Left kidney (tissue), 8 donors: ENCODE measurements at places on chromosomes 16 and 17.

GRCh38 chr16:11679250-11679649 lies 11.0 kb downstream of the SNN start:
- DNase-seq: no peak

GRCh38 chr16:18800775-18801144 lies 589 bp downstream of the ARL6IP1 start:
- DNase-seq: peak; percentile 18

- DNase-seq: no peak
These were observed 31.5 kb downstream of the LMF1 start for GRCh38 chr16:939311-939710.

DNA sequence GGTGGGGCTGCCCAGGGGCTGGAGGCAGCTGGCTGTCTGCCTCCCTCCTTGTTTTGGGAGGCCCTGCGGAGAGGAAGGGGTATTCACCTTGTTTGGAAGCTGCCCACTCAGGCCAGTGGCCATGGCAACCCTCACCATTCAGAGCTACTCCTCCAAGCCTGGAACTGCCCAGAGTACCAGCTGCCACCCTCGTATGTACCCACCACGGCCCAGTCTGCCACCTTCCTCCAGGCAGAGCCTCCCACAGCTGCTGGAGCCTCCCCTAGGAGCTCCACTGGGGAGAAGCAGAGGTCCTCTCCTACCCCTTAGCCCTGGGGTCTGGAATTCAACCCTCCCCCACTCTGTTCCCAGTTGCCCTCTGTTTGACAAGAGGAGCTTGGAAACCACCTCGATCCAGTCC lies 90.7 kb downstream of the AXIN2 start:
- DNase-seq: no peak

GRCh38 chr16:46789499-46790414 lies 41.2 kb downstream of the C16orf87 start:
- DNase-seq: peak; percentile 42

DNA sequence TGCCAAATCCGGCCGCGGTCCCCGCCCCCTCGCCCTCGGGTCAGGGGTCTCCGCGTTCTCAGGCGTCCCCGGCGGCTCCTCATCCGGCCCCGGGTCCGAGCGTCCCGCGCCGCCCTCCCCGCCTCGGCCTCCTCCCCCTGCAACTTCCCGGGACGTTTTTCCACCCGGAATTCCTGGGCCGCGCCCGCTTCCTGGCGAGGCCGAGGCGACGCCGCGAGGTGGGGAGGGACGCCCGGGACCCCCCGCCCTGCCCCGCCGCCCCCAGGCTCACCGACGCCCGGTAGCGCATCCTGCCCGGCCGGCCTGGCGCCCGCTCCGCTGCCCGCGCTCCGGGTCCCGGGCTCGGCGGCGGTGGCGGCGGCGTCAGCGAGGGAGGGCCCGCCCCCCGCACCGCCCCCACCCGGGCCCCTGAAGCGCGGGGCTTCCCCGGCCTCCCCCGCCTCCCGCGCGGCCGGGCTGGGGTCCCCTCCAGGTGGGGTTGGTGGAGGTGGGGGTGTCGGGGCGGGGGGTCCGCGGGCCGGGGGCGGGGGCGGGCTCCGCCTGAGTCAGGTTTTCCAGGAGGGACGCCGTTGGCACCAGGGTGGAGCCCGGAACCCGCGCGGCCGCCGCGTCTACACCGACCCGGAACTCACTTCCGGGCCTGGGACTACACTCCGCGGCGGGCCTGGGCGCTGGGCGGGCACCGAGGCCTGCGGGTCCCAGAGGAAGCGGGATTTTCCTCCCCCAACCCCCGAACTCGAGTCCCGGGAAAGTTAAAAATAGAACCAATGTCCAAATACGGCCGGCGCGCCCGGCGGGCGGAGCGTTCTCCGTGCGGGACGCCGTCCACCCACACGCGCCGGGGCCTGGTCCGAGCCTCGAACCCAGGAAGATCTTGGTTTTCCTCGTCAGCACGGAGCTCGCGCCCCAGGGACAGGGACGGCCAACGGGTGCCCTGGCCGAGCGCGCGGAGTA lies 6.8 kb downstream of the MYO1C start:
- no peak for DNase-seq

DNA sequence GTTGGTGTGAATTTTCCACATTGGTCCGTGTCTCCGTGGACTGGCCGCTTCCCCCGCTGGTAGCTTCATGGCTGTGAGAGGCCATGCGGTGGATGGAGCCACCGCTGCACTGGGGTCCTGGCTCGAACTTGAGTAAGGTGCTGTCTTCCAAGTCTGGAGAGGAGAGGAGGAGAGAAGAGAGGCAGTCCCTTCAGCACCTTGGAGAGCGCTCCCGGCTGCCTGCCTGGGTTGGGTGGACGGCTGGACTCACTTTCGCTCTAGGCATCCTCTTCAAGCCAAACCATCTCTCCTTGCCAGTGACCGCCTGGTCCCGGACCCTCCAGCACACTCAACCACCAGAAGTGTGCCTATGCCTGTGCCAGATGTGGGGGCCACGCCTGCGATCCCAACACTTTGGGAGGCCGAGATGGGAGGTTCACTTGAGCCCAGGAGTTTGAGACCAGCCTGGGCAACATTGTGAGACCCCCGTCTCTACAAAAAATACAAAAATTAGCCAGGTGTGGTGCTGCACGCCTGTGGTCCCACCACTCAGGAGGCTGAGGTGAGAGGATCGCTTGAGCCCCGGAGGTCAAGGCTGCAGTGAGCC lies 6.2 kb downstream of the JPH3 start:
- DNase-seq: peak; percentile 79

GRCh38 chr16:73161977-73162376 lies 114.0 kb upstream of the ZFHX3 start:
- DNase-seq: no peak

DNA sequence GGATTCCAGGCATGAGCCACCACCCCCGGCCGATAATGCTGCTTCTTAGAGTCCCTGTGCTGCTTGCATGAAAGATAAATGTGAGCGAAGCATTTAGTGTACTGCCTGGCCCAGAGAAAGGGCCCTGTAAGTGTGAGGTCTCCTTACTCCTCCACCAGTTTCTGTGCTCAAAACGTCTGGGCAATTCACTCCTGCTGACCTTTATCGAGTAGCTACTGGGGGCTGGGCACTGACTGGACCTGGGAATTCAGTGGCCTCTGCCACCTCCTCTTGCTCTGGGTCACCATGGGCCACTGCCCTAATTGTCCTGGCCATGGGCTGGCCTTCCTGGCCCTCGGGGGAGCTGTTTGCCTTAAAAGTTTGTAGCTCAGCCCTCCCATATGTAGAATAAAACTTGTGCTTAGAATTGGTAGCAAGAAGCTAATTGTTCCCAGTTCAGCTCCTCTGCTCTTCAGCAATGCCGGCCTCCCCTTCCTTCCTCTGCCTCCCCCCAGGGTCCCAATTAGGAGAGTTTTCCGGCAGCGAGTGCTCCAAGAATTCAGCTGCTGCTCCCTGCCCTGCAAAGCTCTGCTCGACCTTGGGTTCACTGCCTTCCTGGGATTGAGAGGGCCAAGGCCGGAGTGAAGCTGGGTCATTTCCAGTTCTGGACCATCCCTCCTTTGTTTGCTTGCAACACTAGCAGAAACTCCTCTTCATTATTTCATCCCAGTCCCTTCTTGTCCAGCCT lies 98.9 kb upstream of the CDC42EP4 start:
- DNase-seq: no peak

DNA sequence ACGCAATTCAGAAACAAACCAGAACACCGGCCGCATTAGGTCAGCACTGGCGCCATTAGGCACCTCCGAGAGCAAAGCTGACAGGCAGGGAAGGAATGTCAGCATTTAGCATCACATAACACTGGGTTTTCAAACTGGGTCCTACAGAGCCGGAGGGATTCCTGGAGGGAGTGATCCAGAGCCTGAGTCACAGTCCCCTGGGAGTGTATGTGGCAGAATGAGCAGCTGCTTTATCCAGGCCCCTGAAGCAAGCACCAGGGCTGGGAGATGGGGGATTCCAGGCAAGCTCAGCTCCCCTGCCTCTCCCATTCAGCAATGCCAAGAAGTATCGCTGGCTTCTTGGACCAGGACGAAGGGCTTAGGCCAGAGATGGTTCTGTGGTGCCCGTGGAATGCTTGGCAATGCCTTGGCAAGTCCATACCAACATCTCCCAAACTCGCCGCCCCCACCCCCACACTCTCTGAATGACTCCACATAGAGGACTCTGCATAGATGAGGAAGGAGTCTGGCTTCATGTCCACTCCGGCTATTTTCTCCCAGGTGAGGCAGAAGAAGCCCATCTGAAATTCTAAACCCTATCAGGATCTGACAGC lies 20.4 kb downstream of the GAS7 start:
- DNase-seq: no peak

DNA sequence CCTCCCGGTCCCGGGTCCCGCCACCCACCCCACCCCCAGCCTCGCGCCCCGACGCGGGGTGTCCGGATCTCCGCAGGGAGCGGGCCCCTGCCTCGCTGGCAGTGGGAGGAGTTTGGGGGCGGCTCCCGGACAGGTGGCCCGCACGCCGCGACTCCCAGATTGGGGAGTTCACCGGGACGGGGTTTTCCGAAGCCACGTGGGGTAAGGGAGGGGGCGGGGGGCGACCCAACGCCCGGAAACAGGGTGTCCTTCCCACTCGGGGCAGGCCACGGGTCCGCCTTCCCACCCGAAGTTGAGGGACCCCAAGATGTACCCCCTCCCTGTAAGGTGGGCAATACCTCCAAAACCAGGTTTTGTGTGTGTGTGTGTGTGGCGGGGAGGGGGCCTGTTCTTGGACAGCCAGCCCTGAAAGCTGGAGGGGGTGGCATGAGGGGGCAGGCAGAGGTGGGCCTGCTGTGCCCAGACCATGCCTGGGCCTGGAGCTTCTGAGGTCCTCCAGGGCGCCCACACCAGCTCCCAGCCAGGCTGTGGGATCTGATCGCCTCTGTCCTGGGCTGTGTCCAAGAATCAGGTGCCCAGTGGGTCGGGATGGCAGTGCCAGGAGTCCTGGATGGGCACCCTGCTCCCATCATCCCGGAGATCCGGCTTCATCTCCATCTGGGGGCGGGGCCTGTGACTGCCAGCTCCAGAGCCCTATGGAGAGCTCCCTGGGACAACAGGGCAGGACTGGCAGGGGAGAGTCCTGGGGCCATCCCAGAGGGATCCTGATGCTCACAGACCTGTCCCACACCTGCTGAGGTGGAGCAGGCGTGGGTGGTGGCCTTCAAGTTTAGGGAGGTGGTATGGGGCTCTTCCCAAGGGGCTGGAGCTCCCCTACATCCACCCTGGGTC lies 767 bp downstream of the SYNGR2 start:
- no peak for DNase-seq

DNA sequence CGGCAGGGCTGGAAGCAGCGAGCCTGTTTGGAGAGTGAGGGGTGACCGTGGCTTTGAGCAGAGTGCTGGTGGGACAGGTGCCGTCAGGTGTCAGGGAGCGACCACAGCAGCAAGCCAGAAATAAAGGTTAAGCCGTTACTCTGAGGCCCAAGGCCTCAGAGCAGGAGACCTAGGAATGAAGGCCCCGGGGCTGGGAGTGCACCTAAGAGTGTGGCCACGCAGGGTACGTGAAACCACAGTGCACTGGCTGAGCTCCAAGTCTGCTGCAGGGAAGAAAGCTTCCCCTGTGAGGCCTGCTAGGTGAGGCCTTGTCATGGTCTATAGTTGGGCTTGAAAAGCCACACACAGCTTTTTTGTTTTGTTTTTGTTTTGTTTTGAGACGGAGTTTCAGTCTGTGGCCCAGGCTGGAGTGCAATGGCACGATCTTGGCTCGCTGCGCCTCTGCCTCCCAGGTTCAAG lies 8.7 kb downstream of the CLUAP1 start:
- no peak for DNase-seq

GRCh38 chr17:66975614-66976378 lies 11.3 kb downstream of the CACNG4 start:
- DNase-seq: no peak

DNA sequence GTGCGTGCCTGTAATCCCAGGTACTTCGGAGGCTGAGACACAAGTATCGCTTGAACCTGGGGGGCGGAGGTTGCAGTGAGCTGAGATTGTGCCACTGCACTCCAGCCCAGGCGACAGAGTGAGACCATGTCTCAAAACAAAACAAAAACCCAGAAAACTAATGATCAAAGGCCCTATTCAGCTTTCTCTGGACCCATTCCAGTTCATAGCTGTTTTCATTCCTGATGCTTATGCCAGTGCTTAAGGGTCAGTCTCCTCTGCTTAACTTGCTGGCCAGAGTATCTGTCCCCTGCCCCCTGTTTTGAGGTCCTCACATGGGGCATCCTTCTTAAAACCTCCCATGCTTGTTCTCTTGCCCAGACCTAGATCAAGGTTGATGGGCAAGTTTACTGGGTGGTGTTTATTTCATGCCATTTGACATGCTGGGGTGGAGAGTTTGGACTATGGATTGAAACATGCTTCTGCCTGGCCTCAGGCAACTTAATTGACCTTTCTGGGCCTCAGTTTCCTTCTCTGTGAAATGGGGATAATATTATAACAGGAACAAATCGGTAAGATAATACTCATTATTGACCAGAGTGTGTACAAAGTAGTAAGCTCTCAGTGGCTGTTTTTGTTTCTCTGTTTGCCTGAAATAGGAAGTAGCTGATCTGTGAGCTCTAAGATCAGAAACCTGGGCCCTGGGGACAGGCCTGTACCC lies 369.8 kb downstream of the CPPED1 start:
- no peak for DNase-seq

- DNase-seq: no peak
These were observed 5.0 kb upstream of the SNAI3 start for GRCh38 chr16:88691129-88691813.

DNA sequence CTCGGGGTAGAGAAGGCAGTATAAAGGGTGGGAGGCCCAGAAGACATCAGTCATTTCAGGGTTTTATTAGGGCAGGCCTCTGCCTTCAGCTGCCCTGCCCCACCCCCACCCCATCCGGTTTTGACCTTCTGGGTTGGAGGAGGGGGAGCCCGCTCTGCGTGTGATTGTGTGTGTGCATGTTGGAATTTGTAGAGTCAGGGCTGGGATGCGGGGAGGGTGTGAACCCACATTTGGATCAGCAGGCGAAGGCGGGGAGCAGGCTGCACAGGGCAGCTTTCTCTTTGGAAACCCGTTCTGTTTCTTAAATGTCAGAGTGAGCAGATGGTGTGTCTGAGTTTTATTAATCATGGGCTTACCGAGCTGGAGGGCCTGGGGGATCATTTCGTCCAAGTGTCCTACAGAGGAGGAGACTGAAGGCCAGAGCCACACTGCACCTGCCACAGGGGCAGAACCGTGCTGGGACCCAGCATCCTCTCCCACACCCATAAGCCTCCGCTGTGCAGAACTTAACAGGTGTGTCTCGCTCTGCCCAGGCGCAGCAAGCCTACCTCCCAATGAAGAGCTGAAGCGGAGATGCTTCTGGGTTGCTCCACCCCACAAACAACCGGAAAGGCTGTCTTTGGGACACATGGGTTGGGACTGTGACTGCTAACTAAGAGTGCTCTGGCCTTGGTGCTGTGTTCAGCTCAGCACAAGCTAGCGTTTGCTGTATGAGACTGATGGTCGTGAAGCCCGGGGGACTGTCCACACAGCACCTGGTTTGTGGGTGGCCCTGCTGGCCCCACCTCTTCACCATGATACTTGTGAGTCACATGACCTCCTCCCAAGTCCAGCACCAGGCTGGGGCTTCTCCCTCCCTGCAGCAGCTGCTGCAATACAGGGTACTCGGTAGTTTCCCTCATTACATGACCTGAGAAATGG lies 70.9 kb upstream of the GSE1 start:
- DNase-seq: no peak

- no peak for DNase-seq
These were observed 5.6 kb downstream of the ASGR2 start for GRCh38 chr17:7108981-7109380.

- DNase-seq: no peak
These were observed 273.2 kb downstream of the C16orf95 start for GRCh38 chr16:87044032-87044382.

GRCh38 chr17:12765548-12765947 lies 23.8 kb upstream of the ARHGAP44 start:
- no peak for DNase-seq

- no peak for DNase-seq
These were observed 27.6 kb downstream of the PRKAR1A start for GRCh38 chr17:68539548-68540467.
